Peyer's patch (tissue), 4 donors: ENCODE measurements at places on chromosomes 4 and X. TPM values are rescaled to one million over a fixed set of nuclear protein-coding genes. Genes with fewer than 3 reads are reported as not detected.

Gene POLN
- total RNA-seq: 4.2 TPM

Gene HTRA3
- total RNA-seq: 7.1 TPM

Gene EFHC2
- 3.4 TPM for total RNA-seq

Gene DIAPH2
- 114 TPM for total RNA-seq

Gene HSFX4
- not detected for total RNA-seq

Gene PHKA1
- total RNA-seq: 6.3 TPM

Gene FAT4
- 6.3 TPM for total RNA-seq

Gene MAGEB17
- total RNA-seq: not detected

Gene FAM9C
- total RNA-seq: not detected

Gene MAGIX
- 14.4 TPM for total RNA-seq

Gene CLCN4
- total RNA-seq: 0.35 TPM

Gene GABRG1
- total RNA-seq: not detected

Gene LAMP2
- total RNA-seq: 54.0 TPM

Gene FRAS1
- total RNA-seq: 4.1 TPM

Gene TBC1D14
- 44.8 TPM for total RNA-seq

Gene TMEM144
- total RNA-seq: 35.1 TPM

Gene SNX12
- total RNA-seq: 70.8 TPM

Gene PAGE2
- not detected for total RNA-seq

Gene CYTL1
- not detected for total RNA-seq

Gene MTMR8
- 7.0 TPM for total RNA-seq
